ENCODE measurements at places on chromosomes 12 and 14.

- no peak for DNase-seq
Measured at GRCh38 chr14:23381871-23382270, 5.0 kb downstream of the CMTM5 start.

DNA sequence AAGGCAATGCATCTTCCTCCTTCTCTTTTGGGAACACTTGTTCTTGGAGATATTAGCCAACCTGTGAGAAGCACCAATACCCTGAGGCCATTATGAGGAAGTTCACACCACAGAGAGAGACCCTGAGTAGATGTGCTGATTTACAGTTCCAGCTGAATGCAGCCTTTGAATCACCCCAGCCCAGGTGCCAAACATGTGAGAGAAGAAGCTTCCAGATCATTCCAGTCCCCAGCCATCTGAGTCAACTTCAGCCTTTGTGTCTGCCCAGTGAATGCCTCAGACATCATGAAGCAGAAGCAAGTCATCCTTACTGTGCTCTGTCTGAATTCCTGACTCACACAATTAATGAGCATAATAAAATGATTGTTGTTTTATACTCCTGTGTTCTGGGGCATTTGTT, 25.1 kb downstream of the C12orf42 start:
- peak; percentile 12 for DNase-seq

DNA sequence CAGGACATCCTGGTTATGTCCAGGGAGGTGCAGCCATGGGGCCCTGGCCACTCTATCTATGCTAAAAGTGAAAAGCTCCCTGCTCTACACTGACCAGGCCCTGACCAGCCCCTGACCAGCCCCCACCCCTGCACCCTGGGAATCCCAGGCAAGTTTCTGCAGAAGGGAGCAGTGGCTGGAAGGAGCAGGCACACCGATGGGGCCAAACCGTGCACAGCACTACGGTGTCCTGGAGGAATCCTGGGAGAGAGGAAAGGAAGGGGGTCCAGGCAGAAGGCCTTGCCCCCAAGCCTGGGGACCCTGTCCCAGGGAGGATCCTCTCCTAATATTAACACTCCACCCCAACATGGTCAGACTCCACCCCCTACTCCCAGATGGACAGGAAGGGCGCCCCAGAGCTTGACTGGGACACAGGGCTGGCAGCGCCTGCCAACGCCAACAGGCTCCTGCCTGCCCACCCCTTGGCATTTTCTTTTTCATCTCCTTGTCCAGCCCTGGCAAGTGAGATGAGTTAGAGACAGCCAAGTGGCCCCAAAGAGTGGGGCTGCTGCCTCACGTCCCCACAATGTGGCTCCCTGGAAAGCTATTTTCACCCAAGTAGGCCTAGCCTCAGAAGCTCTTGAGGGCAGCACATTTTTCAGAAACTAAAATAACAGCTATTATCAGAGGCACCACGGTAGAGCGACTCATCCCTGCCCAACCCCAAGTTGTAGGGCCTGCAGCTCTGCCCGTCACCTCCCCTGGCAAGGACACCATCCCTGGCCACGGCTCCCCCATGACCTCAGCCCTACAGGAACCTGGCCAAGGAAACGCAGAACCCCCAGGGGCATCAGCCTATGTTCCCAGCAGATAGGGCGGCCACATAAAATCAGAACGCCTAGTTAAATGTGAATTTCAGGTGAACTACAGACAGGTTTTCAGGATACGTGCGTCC, 82.6 kb downstream of the SCARB1 start:
- DNase-seq, result no peak

GRCh38 chr14:87785897-87786296, 207.1 kb downstream of the GALC start:
- DNase-seq, result no peak

DNA sequence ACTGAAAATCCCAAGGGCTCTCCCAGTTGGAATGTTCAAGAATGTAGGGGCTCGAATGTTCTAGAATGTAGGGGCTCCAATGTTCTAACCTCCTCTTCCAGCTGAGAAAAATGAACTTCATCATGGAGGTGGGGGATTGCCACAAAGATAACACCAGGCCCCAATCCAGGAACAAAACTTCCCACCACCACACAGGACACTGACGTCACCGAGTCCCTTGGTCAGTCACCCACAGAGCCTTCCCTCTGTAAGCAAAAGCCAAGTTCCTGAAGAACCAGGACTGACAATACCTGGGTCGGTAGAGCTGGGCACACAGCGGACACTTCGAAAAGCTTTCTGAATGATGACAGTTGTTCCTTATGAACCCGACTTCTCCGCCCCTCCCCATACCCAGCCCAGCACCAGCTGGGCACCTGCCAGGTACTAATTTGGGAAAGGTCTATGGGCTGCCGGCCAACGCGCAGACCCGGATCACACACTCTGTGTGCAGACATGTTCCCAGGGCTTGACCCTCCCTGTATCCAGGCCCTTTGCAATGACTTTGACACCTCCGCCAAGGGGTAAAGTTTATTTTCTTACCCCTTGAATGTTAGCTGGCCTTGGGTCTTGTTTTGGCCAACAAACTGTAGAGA, 18.9 kb downstream of the ITPK1 start:
- no peak for DNase-seq

DNA sequence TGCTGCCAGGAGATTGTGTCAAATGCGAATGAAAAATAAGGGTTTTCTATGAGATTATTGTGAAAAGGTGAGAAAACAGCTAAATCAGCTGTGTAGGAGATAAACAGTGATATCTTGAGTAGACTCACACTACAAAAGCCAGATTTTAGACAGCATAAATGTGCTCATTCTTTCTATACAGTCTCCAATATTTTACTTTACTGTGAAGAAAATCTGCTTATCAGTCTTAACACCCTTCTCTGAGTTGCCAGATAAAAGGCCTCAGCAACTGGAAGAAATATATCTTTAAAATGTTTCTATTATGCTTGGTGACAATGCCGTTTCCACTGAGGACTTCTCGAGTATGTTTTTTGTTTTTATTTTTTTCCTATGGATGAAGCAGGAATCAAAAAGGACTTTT, 47.0 kb upstream of the PTCSC3 start:
- DNase-seq, result no peak

- DNase-seq, result no peak
Measured at GRCh38 chr12:74401035-74401434, 136.6 kb upstream of the ATXN7L3B start.

- DNase-seq, result no peak
Measured at GRCh38 chr12:67701121-67701520, 52.6 kb downstream of the DYRK2 start.

- DNase-seq, result no peak
Measured at GRCh38 chr14:43528321-43528720, 978.8 kb downstream of the FSCB start.

DNA sequence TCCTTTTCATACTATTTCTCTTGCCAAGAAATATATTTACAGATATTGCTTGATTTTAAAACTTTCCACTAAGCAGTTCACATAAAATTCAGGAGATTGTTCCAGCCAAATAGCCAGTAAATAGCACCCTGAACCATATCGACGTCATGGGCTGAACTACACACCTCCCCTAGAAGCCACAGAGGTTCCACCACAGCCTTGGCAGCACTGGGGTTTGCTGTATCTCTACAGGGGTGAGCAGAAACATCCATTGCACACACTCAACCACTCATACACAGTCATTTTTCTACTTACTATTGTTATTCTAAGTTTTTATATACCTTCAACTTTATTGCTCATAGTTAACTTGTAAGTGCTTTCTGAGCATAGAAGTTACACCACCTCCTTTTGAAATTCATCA, 8.1 kb upstream of the EIF2S3B start:
- no peak for DNase-seq

DNA sequence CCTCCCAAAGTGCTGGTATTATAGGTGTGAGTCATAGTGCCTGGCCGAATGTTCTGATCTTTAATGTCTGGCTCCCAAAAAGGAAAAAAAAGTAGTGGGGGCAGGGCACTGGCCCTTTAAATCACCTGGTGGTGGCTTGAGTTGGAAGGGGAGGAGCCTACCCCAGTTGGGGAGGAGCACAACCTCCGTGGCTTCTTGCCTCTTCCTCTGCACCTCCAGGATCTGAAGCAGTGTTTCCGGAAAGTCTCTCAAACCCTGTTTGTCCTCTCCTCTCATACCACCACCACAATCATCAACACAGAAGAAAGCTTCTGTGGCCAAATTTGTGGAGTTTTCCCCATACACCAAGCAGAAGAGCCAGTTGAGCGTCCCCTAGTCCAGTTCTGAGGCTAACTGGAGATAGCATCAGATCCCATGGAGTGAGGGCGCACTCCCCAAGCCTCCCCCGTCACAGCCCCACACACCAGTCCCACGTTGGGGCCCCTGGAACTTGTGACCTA, 24.3 kb upstream of the RCOR1 start:
- DNase-seq, result peak; percentile 40

Data from common myeloid progenitor, CD34-positive (primary cell).